Activated T-cell treated with anti-CD3 and anti-CD28 coated beads for 24 hours (primary cell): ENCODE measurements at places on chromosomes 13 and 19.

DNA sequence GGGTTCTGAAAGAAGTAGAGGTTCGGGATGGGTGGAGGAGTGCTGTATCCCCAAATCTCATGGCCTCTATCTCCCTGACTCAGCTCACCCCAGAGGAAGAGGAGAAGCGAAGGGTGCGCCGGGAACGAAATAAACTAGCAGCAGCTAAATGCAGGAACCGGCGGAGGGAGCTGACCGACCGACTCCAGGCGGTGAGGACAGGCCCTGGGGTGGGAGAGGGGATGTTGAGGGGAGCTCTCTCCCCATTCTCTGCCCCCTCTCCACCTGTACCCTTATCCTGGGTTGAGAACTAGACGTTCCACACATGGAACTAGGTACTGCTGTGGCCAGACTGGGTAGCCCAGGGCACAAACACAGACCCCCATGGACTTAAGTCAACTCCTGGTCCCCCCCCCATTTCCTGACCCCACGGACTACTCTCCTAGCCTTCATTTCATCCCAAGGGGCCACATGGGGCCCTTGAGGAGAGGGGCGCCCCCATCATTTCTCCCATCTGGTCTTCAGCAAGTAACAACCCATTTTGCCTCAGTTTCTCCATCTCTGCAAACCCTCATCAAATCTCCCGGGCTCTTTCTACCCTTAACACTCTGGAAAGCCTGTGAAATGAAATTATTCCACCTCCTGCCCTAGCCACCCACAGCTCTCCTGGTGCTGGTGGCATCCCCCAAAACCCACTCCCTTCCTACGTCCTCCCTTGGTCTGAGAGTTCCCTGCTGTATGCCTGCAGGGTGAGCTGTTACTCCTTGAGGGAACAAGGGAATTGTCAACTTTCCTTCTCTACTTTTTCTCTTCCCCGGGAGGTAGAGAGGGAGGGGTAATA lies 3.5 kb downstream of the FOSB start:
- DNase-seq, result no peak

GRCh38 chr19:51417107-51417809 lies at the start of gene SIGLEC10:
Gene SIGLEC10 (minus strand): TSS chr19:51417642. CDS start chr19:51417581, 61 bp downstream.
- DNase-seq, result no peak

GRCh38 chr13:73935991-73936390 lies 198.2 kb downstream of the KLF12 start:
- DNase-seq, result no peak

DNA sequence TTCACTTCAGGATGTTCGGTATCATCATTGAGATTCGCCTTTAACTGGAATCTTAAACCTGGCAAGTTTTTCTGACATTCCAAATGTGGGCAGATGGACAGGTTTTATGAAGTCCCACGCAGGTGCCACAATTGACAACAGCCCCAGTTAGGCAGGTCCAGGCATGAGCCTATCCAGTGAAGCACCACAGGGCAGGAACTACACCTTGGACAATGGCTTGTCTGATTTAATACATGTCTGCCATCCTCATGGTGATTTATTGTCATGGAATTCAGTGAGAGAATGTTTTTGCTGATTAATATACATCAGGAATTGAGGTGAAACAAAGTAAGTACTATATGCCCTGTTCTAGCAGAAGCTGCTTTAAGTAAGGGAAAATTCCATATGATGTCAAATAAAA lies 10.2 kb upstream of the TPP2 start:
- DNase-seq, result no peak

DNA sequence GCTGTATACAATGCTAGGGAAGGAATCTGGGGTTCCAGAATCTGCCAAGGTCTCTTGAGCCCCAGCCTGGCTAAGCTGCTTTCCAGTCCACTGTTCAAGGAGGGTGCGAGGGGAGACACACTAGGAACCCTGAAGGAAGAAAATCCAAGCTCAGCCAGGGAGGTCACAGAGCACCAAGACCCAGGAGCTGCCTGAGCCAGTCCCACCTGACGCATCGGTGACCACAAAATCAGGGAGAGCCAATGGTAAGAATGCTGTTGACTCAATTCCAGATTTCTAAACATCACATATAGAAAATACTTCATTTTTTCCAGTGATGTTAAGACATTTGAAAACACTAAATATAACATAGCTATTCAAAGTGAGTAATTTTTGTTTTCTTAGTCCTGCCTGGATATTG lies 50.1 kb downstream of the CEP89 start:
- DNase-seq, result no peak

DNA sequence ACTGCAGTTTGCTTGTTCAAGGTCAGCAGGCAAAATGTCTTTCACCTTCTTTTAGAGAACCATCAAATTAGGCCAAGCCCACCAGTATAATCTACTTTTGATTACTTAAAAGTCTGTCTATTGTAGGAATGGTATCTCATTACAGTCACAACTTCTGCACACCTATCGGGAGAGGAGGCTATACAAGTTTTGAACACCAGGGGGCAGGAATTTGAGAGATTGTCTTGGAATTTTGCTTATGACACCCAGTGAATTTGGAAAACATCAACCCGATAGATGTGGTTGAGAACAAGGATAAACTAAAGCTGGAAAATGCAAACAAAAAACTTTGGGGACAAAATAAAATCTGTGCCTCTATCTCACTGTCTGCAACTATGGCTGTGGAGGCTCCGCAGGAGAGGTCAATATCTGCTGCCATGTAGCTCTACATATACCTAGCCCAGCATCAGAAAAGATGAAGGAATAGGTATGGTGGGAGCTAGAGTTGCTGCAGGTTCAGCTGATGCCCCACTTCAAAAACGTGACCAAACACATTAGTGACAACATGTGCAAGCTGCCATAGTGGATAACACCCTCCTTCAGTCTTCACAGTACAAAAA lies 1299.2 kb upstream of the SPRY2 start:
- no peak for DNase-seq

DNA sequence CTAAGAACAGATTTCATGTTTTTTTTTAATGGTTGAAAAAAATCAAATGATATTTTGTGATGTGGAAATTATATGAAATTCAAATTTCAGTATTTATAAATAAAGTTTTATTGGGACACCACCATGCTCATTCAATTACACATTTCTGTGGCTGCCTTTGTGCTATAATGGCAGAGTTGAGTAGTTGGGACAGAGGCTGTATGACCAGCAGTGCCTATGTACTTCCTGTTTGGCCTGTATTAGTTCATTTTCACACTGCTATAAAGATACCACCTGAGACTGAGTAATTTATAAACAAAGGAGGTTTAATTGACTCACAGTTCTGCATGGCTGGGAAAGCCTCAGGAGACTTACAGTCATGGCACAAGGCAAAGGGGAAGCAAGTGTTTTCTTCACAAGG lies 33.6 kb downstream of the AKAP11 start:
- DNase-seq, result no peak

- DNase-seq, result no peak
Observed at GRCh38 chr19:2145831-2146241, 5.5 kb downstream of the AP3D1 start.

- no peak for DNase-seq
Observed at GRCh38 chr13:24233351-24233901, 72.9 kb downstream of the SPATA13 start.

DNA sequence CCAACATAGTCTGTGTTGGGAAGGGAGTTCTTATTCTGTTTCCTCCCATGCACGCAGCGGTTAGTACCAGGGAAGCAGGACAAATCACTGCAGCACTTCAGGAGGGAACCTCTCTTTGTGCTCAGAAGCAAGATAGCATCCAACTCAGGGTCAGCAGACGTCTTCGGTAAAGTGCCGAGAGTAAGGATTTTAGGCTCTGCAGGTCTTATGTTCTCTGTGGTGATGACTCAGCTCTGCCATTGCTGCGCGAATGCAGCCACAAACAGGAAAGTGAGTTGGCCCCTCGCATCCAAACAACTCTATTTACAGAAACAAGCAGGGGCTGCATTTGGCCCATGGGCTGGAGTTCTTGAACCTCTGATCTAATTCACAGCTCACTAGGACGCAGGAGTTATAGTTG lies 122.1 kb upstream of the SPATA13 start:
- DNase-seq, result no peak

- DNase-seq, result no peak
Observed at GRCh38 chr13:45953082-45953481, 99.5 kb downstream of the ZC3H13 start.

DNA sequence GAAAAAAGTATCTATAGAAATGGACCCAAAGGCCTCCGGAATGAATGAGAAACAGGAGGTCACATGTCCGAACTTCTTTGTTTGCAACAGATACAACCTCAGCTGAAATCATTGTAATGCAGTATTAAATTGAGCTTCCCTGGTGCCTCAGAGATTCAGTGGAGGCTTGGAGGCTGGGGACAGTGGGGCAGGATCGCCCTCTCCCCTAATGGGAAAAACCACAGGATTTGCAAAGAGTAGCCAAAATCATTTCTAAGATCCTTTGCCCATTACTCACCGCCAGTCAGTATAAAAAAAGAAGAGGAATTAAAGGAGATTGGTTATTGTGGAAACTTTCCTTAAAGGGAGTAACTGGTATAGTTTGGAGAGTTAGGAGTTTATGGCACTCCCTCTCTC lies 30.4 kb upstream of the IRS2 start:
- no peak for DNase-seq

DNA sequence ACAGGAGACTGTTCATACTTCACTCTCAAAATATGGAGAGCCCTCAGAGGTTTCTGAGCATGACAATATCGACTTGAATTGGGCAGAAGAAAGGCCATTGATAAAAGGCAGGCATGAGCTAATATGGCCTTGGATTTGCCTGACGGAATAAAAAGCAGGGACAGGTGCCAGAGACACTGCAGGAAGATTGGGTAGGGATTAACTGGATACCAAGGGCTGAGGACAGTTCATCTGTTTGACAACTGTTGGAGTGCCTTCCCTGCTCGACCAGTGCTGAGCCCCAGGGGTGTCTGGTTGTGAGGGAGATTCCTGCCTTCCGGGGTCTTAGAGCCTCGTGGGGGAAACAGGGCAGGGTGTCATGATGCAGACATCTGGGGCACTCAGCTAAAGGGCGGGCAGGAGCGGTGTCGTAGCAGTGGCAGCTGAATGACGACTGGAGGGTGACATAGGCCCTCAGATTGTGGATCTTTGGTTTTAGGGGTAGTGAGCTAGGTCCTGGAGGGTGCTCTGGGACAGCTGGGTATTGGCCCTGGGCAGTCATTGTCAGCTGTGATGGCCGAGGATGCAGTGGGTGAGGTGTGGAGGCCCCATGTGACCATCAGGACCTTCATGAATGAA lies 12.3 kb downstream of the GATAD2A start:
- DNase-seq, result no peak

DNA sequence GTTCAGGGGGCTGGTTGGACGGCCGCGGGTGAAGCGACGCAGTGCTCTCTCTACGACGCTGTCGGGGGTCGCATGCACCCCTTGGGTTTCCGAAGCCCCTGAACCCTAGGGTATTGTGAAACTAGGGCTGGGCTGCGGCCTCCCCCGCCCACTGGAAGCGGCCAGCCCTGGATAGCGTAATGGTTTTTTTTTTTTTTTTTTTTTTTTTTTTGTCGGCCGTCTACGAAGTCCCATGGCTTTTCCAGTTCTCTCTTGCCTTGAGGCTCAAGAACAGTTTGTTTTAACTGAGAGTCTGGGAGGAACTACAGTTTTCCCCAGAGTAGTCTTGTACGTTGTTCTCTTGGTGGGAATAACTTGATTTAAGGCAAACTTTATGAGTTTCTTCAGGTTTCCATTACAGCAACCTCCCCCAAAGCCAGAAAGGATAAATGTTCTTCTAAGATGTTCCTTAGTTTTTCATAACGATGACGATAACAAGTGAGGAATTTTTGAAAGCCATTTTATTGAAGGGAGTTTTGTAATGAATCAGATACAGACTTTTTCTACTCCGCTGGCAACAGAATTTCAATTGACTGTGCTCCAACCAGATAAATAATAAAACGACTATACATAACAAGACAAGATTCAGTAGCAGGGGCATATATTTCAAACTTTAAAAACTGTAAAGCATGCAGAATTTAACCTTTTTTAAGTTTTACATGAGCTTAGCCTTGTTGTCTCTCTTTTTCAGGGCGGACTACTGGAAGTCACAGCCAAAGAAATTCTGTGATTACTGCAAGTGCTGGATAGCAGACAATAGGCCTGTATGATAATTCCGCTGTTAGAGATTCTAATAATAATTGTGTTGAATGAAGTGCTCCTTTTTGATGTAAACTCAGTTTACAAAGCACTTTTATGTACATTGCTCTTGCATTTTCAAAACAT lies 867 bp downstream of the WBP4 start:
- no peak for DNase-seq

DNA sequence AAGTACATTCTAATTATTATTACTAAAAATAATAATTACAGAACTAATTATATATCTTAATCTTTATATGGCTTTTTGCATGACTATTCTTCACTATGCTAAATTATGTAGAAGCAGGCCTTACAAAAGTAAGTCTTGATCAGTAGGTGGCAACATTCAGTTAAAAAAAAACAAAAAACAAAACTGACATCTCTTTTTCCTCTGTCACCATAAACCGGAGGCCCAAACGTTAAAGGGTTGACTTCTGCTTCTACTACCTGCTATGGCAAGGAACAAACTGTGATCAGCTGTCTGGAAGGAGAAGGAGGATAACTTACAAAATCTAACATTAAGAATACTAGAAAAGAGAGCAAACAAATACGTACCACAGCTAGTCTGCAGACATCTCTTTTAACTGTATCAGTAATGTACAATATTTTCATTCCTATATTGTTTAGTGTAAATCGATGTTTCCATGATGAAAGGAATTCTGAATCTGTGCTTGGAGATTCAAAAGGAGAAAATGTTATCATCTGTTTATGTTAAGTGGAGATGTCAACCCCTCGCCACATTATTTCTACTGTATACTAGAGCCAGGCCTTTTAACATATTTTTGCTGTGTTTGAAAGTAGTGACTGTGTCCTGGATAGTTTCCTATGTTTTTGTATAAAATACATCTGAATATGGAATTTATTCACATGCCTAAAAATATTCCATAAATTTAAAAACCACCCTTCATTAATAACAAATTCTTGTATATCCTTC lies 1525.4 kb downstream of the SLITRK1 start:
- no peak for DNase-seq

- no peak for DNase-seq
Observed at GRCh38 chr13:112115403-112116091, 48.6 kb downstream of the SOX1 start.

GRCh38 chr19:37829526-37829925 lies 50.1 kb upstream of the ZNF573 start:
- DNase-seq, result no peak

GRCh38 chr13:49781806-49782205 lies 10.7 kb downstream of the KPNA3 start:
- DNase-seq, result no peak

DNA sequence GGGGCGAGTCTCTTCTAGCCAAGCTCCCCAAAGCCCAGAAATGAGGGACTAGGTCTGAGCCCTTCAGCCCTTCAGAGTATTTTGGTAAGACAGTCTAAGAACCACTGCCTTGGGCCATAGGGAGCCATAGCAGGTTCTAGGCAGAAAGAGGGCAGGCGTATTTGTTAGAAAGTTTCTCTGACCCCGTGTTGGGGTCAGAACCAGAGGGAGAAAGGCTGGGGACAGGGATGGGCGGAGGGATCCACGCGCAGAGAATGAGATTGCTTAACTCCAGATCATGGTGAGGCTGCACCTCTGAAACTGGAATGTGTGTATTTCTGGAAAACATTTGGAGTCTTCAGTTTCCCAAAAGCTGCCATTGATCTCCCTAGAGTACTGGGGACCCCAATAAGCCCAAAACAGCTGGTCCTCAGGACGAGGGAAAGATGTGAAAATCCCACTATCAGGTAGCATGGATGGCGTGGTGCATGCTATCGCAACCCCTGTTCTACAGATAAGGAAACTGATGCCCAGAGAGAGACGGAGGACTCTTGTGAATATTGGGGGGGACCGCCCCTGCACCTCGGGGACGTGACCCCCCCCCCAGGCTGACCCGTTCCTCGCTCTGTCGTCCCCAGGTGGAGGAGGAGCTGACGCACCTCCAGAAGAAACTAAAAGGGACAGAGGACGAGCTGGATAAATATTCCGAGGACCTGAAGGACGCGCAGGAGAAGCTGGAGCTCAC lies 703 bp upstream of the TPM4 start:
- no peak for DNase-seq
